ENCODE measurements at places on chromosomes 3 and 15.

DNA sequence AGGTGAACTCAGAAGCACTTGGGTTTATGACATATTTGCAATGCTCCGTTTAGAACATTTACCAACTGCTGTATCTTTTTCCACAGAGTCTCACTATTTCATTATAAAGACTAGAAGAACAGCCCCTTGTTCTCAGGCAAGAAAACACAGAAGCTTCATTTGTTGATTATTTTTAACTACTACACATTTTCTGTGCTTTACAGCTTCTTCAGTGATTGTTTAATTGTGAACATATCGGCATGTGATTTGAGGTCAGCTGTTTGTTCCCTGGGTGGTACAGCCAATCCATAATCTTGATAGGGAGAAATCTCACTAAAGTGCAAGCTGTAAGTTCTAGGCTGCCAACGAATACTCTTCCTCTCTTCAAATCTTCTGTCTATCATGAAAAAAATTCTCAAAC, 31.0 kb upstream of the DLG1 start:
- DNase-seq, result no peak

DNA sequence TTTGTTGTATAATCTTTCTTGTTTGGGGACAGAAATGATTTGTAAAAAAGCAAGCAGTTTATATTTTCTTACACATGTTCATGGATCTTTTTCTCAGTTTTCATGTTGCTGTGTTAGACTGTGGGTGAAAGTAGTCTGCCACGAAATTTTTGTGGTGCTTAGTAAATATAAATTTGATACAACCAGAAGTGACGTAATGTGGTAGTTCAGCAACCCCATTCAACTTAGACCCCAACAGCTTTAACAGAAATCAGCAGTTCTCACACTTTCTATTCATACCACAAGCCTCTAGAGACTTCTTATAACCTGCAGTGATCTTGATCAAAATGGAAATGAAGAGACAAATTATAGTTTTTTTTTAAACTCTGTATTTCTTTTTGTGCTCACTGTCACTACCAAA, 120.2 kb upstream of the IGSF10 start:
- peak; percentile 46 for DNase-seq

DNA sequence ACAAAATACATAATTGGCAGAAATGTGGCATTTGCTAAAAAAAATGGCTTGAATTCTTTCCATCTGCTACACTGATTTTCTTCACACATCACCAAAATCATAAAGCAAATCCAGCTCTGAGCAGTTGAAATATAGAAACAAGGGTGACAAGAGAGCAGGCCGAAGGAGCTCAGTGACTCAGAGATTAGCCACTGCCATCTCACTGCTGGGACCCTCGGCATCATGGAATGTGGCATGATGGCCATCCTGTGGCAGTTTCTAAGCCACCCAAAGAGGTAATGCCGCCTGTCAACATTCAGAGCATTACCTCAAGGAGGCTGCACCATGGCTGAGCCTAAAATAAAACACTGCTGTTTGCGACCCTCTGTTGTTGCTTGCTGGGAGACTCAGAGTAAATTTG, 80.5 kb upstream of the OSBPL11 start:
- DNase-seq, result no peak

GRCh38 chr3:106332884-106333283, 464.1 kb upstream of the CBLB start:
- DNase-seq, result peak; percentile 30

GRCh38 chr15:88194162-88194561, 62.4 kb downstream of the NTRK3 start:
- no peak for DNase-seq

DNA sequence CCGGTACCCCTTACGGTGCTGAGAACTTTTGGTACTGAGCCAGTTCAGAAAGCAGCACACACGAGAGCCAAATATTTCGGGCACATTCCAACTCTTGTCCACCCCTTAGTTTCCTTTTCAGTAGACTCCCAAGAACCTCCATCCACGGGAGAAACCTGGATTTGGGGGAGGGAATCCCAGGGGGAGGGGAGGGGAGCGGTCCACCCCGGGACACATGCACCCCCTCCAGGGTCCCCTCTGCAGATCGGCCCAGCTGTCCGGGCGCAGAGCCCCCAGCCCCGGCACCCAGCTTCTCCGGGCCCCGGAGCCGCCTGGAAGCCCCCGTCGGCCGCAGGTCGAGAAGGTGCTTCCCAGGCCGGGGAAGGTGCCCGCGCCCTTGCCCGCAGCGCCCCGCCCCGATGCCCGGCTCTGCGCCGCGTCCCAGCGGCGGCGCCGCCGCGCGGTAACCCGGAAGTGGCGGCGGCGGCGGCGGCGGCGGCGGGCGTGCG, 455 bp upstream of the ABHD17C start:
- DNase-seq, result peak; percentile 18

- DNase-seq, result no peak
These were observed 7.9 kb downstream of the PCLAF start for GRCh38 chr15:64373360-64373759.

- peak; percentile 98 for DNase-seq
These were observed 852 bp upstream of the BHLHE40 start for GRCh38 chr3:4978204-4978965.

- DNase-seq, result no peak
These were observed 48.4 kb downstream of the DZIP1L start for GRCh38 chr3:138066972-138067371.

DNA sequence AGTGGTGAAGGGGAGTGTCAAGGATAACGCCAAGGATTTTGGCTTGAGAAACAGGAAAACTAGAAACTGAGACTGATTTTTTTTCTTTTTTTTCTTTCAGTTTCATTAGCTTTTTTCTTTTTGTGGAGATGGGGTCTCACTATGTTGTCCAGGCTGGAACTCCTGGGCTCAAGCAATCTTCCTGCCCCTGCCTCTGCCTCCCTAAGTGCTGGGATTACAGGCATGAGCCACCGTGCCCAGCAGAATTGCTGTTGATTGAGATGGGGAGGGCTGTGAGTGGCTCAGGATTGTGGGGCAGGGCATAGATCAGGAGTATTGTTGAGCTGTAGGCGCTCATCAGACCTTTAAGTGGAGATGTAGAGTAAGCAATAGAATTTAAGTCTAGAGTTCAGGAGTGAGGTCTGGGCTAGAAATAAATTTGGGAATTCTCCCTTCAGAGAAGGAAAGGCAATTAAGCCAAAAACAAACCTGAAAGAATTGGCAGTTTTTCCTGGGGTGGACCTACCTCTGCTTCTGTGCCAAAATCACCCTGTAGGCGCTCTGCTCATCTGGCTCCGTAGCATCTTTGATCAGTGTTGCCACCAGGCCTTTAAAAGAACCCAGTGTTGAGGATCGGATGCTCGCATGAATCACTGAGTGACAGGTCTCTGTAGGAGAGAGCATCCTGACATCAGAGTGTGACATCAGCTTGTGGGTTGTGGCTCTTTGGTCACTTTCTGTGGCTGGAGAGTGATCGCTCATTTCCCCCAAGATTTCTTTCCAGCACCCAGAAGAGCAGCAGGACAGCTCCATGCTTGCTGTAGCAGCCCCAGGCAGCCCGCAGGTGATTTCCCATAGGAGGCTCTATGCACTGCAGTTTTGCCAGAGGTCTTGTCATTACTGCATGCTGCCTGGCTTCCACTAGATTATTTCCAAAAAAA, 15.8 kb downstream of the ABHD17C start:
- peak; percentile 55 for DNase-seq

DNA sequence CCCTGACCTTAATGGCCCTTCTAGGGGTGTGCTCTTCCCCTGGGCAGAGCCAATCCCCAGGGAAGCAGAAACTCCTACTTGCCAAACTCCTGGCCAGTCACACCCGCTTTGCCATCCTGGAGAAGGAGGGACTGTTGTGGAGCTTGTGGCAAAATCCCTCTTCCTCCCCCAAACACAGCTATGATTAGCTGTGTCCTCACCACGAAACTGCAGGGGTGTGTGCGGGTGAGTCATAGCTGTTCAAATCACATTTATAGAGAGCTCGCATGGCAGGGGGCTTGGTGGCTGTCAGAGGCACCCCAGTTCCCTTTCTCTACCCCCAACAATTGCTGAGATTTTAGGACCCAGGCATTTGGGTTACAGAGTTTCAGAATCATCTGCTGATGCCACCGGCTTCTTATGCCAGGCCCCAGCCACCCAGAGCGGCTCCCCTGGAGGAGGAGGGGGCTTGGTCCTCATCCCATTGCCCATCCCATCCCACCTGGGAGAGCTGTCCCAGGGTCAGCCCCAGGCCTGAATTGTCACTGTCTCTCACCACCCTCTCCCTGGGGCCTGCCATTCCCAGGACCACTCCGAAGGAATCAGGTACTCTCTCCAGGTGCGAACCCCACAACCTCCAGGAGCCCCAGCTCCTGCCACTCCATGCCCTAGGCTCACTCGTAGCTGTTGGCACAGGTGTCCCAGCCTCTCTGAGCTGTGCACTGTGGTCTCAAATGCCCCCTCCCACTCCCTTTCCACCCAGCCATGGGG, 28.8 kb upstream of the MAGEF1 start:
- peak; percentile 58 for DNase-seq

DNA sequence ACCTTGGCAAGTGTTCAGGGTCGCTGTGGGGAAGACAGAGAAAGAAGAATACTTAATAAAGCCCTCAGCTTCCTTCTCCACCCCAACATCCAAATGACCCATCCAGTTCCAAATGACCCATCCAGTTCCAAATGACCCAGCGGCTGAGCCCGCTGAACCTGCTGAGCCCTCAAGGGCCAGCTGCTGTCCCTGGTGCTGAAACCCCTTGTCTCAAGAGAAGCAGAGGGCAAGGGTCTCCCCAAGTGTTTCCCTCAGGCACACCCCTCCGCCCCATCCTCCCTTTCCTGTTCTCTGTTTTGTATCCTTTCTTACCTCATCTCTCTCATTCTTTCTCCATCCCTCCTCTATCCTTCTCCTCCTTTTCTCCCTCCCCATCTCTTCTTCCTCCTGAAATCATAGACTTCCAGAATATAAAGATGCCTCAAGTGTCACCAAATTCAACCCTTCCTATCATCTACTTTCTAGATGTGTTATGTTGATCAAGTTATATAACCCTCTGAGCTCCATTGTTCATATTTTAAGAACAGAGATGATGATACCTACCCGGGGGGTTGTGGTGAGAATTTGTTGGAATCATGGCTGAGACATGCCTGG, 29.0 kb downstream of the CCDC33 start:
- peak; percentile 25 for DNase-seq

GRCh38 chr3:117104792-117105191, 395.2 kb downstream of the TUSC7 start:
- DNase-seq, result no peak

DNA sequence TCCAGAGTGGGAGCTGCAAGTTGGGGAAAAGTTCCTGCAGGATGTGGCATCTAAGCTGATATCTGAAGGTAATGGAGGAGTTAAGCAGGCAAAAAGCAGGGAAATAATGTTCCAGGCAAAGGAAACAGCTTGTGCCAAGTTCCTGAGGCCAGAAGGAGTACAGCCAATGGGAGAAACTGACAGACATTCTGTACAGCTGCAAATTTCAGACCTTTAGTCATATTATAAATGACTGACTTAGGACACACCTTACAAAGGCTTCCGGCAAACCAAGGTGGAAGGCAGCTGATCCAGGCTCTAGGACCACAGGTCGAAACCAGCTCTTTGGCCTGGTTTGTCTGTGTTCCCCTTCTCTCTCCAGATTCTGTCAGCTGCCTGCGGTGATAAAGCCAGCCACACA, 9.3 kb downstream of the WWTR1 start:
- peak; percentile 55 for DNase-seq

GRCh38 chr15:41812820-41813375, 15.0 kb upstream of the JMJD7 start:
- DNase-seq, result no peak

GRCh38 chr3:16665282-16665741, 60.1 kb upstream of the DAZL start:
- peak; percentile 72 for DNase-seq

GRCh38 chr3:182028081-182028480, 316.4 kb downstream of the SOX2 start:
- no peak for DNase-seq

GRCh38 chr15:99508311-99508645, 57.5 kb upstream of the MEF2A start:
- DNase-seq, result no peak

- DNase-seq, result no peak
These were observed 36.8 kb downstream of the HGD start for GRCh38 chr3:120645083-120645845.

DNA sequence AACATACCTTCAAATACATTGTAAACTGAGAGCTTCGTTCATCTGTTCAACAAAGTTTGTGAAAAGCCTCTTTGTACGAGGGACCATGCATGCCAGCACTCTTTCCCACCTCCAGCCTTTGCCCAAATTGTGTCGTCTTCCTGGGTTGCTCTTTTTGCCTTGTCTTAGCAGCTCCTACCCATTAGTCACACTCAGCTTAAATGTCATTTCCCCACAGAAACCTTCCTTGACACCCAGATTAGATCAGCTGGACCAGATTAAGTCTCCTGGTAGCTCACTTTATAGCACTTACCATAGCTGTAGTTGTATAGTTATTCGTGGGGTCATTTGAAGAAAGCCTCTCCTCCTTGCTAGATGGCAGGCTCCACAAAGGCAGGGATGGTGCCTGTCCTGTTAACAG, 24.1 kb upstream of the SNRK start:
- DNase-seq, result no peak

DNA sequence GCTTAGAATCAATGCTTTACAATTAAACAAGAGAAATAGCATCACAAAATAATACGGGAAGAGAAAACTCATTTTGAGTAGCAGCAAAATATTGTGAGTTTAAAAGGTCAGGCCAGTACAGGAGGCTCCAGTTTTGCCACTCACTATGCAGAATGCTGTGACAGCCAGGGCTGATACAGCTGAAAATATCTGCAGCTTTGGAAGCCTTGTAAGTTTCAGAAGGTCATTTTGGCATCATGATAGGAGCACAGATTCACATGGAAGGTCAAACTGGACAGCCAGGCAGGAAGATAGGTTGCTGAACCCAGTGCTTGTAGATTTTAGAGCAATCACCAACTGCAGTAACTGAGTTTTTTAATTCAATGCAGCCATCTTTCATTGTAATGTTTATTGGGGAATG, 14.1 kb downstream of the MBNL1 start:
- no peak for DNase-seq

DNA sequence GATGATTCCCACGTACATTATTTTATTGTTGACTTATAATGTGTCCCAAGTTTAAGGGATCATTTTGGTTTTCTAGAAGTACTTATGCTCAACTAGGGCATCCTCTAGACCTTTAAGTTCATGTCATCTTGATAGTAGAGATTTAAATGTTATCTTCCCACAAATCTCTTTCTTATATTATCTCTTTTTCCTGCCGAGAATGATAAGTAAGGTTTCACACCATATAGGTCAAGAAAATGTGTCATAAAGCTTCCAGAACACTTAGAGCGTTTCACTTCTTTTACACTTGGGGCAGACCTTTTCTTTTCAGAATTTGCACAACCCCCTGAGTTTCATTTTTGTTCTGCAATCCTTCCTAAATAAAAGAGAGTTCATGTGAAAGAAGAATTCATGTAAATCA, 142.0 kb upstream of the CBLB start:
- no peak for DNase-seq

- no peak for DNase-seq
These were observed 44.6 kb downstream of the QTRT2 start for GRCh38 chr3:114101101-114101500.

GRCh38 chr15:98043160-98044014, 82.9 kb downstream of the ARRDC4 start:
- no peak for DNase-seq

- DNase-seq, result peak; percentile 59
These were observed 2.0 kb downstream of the ANKRD28 start for GRCh38 chr3:15795651-15796308.

GRCh38 chr3:177084616-177085015, 112.7 kb downstream of the TBL1XR1 start:
- no peak for DNase-seq

- no peak for DNase-seq
These were observed 49.4 kb downstream of the NKIRAS1 start for GRCh38 chr3:23867400-23867799.

All from fibroblast of mammary gland (primary cell).